ENCODE measurements at places on chromosomes 12 and 14.

DNA sequence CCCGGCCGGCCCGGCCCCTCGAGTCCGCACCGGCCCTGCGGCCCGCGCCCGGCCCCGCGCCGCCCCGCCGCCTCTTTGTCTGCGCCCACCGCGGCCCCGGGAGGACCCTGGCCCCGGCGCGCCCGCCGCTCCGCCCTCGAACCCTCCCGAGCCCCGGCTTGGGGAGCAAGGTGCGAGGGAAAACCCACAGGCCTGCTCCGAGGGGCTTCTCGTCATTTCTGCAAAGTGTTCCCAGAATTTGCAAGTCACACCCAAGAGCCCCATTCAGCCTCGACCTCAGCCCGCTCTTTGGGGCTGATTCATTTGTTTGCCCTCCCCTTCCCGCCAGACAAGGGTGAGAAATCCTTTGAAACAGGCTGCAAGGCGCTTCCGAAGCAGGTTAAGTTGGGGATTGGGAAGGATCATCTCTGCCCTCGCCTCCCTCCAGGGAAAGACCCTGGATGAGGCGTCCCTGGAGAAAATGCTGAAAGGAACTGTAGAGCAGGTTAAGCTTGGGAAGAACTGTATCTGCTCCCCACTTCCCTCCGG lies 325 bp upstream of the CLIP1 start:
- DNase-seq, result peak; percentile 45

GRCh38 chr12:124381456-124382296 lies 86.8 kb downstream of the RFLNA start:
- no peak for DNase-seq

DNA sequence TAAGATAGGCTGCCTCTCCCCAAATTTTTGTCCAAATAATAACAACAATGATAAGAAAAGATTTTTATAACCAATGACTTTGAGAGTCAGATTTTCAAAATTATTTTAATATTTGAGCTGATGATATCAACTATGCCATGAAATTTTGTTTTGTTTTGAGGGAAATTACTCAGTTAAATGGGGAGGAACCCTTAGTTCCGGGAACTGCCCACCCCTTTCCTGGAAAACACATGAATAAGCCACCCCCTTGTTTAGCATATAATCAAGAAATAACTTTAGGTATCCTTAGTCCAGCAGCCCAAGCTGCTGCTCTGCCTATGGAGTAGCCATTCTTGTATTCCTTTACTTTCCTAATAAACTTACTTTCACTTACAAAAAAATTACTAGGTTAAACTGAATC lies 61.4 kb downstream of the HMGA2 start:
- DNase-seq, result no peak

DNA sequence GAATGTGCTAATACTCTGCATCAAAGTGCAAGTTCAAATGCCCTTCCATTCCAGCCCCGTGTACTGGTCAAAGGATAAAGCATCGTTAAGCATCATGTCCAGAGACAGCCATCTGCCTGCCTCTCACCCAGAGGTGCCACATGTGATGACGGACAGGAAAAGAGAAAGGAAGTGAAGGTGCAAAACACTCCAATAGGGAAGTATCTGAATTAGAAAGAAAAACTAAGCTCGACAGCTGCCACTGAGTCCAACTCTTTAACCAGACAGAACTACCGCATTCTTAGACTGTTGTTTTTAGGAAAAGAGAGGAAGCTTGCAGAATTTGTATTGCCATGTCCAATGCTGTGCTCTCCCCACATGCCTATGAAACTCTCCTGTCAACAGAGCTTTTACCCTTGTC lies 465.0 kb upstream of the SOX5 start:
- DNase-seq, result no peak

DNA sequence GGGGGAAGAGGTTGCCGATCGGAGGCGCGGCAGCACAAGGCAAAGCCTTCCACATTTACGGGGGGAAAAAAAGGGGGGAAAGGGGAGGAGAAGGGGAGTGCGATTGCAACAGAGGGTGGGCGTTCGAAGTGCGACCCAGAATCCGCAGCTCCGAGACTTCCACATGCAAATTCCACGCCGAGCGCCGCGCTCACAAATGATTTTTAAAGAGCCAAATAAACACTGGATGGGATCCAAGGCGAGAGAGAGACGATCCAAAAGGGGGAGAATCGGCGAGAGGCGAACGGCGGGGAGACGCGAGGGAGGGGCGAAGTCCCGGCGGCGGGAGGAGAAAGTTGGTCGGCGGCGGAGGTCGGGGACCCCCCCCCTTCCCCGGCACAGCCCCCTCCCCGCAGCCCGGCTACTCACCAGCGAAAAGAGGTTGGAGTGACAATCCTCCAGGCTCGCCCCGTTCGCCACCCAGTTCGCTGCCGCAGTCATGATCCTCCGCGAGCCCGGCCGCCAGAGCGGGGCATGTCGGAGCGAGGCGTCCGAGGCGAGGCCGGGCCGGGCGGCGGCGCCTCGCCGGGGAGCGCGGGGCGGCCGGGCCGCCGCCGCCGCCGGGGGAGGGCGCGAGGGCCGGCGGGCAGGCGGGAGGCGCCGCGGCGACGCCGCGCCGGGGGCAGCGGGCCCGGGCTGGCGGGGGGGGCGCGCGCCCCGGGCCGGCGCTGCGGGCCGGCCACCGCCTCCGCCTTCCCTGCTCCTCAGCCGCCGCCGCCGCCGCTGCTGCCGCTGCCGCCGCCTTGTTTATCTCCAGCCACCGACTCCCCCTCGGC lies 634 bp downstream of the MED13L start:
- peak; percentile 58 for DNase-seq

DNA sequence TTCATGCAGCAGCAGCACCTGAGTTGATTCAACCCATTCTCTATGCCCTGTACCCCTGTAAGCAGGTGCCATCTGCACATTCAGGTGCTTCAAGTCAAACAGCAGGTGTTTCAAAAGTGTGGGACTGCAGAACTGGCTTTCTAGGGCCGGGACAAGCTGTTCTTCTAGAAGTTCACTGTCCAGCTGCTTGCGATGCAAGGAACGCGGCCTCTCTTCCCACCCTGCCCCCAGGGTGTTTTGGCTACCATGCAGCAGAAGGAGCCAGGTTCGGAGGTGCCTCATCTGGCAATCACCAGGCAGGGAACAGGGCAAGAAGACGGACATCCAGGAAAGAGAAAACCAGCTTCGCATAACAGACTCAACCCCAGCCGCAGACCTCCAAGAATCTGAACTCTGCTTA lies 35.2 kb downstream of the TMEM132D start:
- DNase-seq, result no peak

- DNase-seq, result no peak
Observed at GRCh38 chr14:77219591-77219990, 38.0 kb downstream of the TMEM63C start.

DNA sequence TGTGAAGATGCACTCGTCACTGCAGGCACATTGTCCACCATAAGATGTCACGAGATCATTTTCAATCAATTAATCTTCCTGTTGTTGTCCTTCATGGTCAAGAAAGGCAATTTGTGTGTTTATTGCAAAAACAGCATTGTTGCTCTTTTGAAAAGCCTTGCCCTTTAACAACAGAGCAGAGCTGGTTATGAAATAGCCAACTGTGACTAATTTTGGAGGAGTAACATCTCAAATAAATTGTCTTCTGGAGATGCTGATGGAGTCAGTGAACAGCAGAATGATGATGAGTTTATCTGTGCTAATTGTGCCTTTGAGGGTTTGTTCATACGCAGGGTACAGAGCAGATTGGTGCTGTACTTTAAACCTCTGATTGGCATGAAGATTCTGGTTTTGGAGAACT lies 88.3 kb upstream of the E2F7 start:
- no peak for DNase-seq

GRCh38 chr12:93924367-93924766 lies 224.0 kb upstream of the PLXNC1 start:
- DNase-seq, result no peak

DNA sequence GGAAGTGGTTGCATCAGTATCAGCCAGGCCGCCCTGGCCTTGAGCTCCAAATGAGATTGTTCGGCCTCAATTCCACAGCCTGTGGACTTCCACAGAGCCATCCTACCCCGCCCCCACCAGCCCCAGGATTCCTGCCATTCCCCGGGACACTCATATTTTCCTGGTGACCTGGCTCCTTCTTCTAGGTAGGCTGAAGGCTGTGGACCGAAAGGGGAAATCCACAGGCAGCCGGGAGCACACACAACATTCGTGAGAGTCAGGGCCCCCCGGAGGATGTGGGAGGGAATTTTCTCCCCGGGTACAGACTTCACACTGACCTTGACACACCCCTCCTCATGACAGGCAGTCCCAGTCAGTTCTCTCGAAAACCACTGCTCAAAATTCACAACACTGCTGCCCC lies 39.9 kb downstream of the RIN3 start:
- no peak for DNase-seq

GRCh38 chr14:72962829-72963312 lies 36.6 kb downstream of the DCAF4 start:
- DNase-seq, result peak; percentile 12

DNA sequence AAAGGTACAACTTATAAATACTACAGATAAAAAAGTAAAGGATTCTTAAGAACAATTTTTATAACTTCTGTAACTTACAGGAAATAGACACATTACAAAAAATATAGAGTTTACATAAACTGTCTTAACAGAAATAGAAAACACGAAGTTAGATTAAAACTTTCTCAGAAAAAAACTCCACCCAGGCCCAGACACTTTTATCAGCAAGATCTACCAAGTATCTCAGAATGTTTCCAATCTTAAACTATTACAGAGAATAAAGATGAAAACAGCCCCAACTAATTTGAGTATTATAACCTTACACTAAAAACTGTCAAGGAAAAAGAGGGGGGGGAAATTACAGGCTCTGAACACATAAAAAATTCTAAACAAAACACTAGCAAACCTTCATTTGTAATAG lies 8.2 kb downstream of the ZFC3H1 start:
- DNase-seq, result no peak

DNA sequence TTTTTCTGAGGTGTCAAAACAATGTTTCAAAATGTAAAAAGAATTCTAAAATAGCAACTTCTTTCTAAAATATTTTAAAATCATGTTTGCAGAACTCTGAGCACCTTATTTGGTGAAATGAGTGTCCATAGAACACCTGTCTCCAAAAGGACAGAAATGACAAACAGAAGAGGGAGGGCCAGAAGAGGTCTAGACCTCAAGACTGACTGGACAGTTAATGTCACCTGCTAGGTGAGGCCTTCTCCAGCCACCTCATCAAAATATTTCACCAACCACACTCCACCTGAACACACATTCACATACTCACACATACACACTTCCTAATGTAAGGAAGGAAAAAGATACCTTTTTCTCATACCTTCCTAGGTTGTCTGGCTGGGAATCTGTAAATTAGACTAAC lies 147.8 kb upstream of the PLEKHA5 start:
- DNase-seq, result no peak

DNA sequence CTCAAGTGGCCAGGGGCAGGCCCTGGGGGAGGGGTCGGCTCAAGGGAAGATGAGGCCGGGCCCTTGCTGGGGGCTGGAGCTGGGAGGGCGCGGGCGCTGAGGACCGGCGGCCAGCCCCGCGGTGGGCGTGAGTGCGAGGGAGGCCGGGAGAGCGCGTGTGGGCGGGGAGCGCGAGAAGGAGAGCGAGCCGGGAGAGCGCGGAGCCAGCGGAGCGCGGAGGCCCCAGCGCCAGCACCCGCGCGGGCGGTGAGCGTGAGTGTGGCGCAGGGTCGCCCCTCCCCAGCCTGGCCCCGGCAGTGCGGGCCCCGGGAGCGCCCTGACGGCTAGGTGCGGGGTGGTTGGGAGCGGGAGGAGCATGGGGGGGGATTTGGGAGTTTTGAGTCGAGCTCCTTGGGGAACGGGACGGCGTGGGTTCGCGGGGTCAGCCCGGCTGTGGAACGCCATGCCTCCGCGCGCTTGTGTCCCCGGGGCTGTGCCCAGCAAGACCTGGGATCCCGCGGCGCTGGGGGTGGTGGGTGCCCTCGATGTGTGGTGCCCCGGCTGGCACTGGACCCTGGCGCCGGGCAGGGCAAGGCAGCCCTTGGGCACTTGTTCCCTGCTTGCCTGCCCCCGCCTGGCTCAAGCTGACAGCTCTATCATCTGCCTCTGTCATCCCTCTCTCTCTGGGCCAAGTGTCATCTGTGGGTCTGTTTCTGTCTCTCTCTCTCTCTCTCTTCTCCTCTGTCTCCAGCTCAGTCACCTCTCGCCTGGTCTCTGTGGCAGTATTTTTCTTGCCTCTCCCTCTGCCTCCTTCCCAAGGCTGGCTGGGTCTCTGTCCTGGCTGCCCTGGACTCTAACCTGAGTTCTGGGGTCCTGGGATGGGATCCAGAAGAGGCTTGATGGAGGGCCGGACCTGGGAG lies at the start of gene LBHD2:
Gene LBHD2 (plus strand): TSS at position 190 of the 899 bp plus-strand sequence. CDS start 1,803 bp downstream, outside the sequence.
- no peak for DNase-seq

- DNase-seq, result no peak
Observed at GRCh38 chr12:24270464-24270863, 321.0 kb upstream of the SOX5 start.

DNA sequence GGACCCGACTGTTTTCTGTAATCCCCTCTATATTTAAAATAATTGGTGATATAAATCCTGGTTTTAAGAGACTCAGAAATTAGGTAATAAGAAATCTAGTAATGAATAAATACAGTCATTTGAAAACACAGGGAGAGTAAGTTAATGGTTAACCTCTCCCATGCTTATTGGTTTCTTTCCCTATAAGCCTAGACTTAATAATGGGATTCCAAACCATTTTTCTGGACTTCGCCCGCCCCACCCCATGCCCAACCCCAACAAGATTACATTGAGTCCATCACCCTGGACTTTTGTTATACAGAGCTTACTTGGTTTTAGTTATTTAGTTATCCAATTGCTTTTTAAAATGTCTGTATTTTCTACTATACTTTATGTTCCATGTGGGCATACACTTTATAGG lies 98.7 kb downstream of the WIF1 start:
- no peak for DNase-seq

DNA sequence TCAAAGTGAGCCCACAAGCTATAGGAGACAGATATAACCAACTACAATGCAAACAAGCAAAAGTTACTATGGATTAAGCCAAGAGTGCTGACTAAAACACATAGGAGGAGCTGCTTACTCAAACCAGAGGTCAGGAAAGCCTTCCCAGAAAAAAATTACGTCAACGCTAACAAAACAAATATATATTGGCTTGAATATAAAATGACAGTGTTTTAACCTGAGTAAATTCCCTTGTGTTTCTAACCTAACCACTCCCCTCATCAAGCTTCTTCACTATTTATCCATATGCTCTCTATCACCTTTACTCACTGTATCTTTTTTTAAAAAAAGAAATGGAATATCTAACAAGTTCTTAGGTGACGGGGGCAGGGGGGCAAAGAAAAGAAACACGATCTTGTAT lies 115.9 kb downstream of the MED13L start:
- DNase-seq, result no peak

- DNase-seq, result no peak
Observed at GRCh38 chr14:38205949-38206665, 1.6 kb upstream of the SSTR1 start.

DNA sequence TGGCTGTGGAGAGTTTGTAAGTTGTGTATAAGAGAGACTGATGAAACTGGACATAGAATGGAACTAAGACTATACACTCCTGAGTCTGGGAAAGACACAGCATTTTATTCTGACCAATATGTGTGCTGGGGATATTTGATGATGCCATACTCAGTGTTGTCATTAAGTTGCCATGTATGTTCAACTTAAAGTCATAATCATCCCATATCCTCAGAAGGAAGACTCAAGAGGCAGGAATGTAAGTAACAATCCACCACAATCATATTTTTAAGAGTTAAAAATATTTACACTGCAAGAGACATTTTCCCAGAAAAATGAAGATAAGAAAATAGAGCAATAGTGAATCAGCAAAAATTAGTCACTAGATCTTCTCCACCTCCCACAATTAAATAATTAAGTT lies 120.1 kb downstream of the MDGA2 start:
- no peak for DNase-seq

GRCh38 chr14:56795284-56795622 lies 15.0 kb downstream of the OTX2 start:
- DNase-seq, result no peak
